ENCODE measurements at places on chromosomes 11 and 22. TPM values are rescaled to one million over a fixed set of nuclear protein-coding genes. Genes with fewer than 3 reads are reported as not detected.

Gene PGA5
- not detected for total RNA-seq

Gene AP2A2
- total RNA-seq: 26.3 TPM

Gene SMC1B
- 0.04 TPM for total RNA-seq

Gene OTOG
- total RNA-seq: not detected

Gene RFPL2
- not detected for total RNA-seq

Gene MAJIN
- total RNA-seq: not detected

Gene MPPED1
- total RNA-seq: not detected

Gene GAB4
- not detected for total RNA-seq

Gene TMEM45B
- total RNA-seq: 0.42 TPM

Gene NR1H3
- 5.5 TPM for total RNA-seq

Gene OR8D1
- not detected for total RNA-seq

Gene NEFH
- total RNA-seq: 3.8 TPM

Gene BTG4
- not detected for total RNA-seq

Gene RPUSD4
- 46.7 TPM for total RNA-seq

Gene DNAJB13
- not detected for total RNA-seq

Gene MAP4K2
- total RNA-seq: 34.3 TPM

Gene C11orf97
- not detected for total RNA-seq

Gene KRTAP5-10
- total RNA-seq: not detected

Gene SYT8
- not detected for total RNA-seq

Gene TBX1
- 6.5 TPM for total RNA-seq

Gene NRIP3
- 4.0 TPM for total RNA-seq

Gene PNPLA5
- not detected for total RNA-seq

Gene FAM227A
- total RNA-seq: 0.46 TPM

Gene PLXNB2
- total RNA-seq: 55.5 TPM

Gene TRMT2A
- total RNA-seq: 62.3 TPM

Gene OR51B2
- not detected for total RNA-seq

Gene LIN7C
- total RNA-seq: 43.3 TPM

Gene ALDH3B2
- total RNA-seq: not detected

Gene KCTD14
- 2.0 TPM for total RNA-seq

Gene SCO2
- 1.8 TPM for total RNA-seq
